Karpas-422 (cell line): ENCODE measurements at places on chromosomes 7 and 10. TPM values are rescaled to one million over a fixed set of nuclear protein-coding genes. Genes with fewer than 3 reads are reported as not detected.

DNA sequence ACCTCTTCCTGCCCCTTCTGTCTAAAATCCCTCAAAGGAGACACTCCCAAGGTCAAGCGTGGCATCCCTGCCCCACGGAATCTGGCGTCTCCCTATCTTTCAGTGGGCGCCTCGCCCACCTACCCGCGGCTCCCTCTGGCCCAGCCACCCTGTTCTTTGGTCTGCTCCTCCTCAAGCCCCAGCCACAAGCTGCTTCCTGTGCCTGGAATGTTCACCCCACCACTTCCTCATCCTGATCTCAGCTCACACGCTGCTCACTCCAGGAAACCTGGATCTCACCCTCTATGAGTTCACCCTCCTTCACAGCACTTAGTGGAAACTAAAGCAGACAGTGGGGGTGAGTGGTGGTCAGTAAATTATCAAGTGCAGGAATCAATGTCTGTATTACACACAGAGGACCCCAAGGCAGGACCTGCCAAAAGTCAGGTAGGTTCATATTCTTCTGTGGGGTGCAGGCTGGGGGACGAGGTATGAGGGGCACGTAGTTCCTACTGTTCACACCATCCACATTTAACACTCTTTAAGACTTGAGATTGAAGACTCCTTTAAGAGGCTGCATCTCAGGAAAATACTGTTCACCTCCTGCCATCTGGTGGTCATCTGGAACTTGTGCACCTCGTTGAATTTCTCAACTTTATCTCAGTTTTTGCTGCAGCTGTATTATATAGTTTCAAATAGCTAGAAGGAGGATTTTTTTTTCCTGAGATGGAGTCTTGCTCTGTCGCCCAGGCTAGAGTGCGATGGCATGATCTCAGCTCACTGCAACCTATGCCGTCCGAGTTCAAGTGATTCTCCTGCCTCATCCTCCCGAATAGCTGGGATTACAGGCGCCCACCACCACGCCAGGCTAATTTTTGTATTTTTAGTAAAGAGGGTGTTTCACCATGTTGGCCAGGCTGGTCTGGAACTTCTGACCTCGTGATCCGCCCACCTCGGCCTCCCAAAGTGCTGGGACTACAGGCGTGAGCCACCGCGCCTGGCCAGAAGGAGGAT lies 166.6 kb downstream of the ARHGAP21 start:
- peak; percentile 74 for DNase-seq

DNA sequence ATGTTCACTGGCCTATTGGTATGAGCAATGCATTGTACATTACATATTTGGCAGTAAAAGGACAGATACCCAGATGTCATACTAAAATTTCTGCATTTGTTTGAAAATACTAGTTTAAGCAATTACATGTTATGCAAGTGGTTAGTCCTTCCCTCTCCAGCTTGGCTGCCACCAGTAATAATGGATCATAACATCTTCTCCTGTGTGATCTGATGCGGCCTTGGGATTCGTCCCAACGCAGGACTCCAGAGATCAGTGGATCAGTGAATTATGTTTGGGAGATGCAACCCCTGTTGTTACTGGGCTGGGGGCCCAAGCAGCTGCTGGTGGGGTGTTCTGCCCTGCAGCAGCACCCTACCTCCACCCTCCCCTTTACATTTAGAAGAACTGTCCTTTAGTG lies 11.2 kb upstream of the PDK4 start:
- no peak for DNase-seq

The LMTK2 gene
- 7.5 and 9.1 TPM in 2 replicates for total RNA-seq

The CYP2C9 gene
- not detected in 2 replicates for total RNA-seq

The ANKRD1 gene
- total RNA-seq: not detected in 2 replicates

GRCh38 chr10:133458021-133458709 lies 4.4 kb downstream of the SCART1 start:
- DNase-seq: no peak

The VSIR gene
- total RNA-seq: 0.07 and 1.8 TPM in 2 replicates

- DNase-seq: peak; percentile 90
Measured at GRCh38 chr10:79196470-79197461, 128.0 kb downstream of the ZMIZ1 start.

The PDK4 gene
- total RNA-seq: not detected in 2 replicates

The UTF1 gene
- total RNA-seq: not detected in 2 replicates

DNA sequence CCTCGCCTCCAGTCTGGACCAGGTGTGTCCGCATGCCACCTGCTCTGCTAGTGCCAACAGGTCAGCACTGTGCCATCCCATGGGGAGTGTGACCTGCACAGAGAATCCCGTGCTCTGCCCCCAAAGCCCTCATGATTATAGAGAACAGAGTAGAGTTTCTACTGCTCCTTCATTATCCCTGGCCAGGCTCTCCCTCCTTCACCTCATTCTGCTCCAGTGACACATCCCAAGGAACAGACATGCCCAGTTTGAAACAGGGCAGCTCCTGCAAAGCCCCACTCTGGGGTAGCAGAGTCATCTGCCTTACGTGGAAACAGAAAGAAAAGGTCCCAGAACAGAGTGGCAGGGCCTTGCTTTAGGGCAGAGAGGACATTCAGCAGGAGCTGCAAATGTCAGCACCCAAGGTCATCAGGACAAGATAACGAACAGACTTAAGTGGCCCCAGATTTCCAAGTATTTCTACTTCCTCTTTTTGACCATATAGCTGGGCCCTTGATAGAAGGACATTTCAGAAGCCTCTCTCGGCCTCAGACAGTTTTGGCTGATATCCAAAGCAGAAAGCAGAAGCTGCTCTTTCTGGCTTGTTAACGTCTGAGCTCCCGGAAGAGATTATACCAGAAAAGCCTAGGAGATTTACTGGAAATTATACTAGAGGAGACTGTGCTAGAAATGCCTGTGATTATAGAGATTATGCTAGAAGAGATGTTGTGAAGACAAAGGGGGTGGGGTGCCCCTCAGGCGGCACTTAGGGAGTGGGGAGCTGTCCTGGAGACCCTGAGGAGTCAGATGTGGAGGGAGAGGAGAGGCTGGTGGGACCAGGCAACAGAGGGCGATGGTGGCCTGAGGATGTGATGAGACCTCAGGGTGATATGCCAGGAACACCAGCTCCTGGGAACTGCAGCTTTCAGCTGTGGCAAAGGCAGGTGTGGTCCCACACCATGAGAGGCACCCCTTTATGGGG lies 12.6 kb downstream of the TMEM176B start:
- peak; percentile 59 for DNase-seq
